Spleen (tissue), 13 donors: ENCODE measurements at places on chromosomes 3 and 15. TPM values are rescaled to one million over a fixed set of nuclear protein-coding genes. Genes with fewer than 3 reads are reported as not detected.

The PLA2G4F gene
- total RNA-seq: not detected

The EOGT gene
- total RNA-seq: 29.2 TPM

The CFAP100 gene
- total RNA-seq: not detected

The HRG gene
- not detected for total RNA-seq

DNA sequence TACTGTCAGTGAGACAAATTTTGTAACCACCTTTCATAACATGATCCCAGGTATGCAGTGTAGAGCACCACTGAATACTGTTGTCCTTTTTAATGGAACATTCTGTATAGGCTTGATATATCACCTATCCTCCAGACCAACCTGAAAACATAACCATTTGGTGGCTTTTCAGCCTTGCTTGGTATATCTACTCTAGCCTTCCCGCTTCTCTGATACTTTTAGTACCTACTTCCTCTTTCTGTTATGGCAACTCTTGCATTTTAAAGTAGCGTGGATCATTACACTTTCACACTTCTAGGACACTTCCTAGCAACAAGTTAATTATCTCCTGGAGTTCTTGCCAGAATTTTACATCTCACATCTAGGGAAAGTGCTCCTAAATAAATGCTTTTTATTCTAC is 226.6 kb upstream of the ROBO1 start:
- H3K27me3 ChIP-seq: no peaks in the 10 kb centered on the region
- H3K36me3 ChIP-seq: no peaks in the 10 kb centered on the region
- no peak overlapping the region for H3K4me3 ChIP-seq
- no peaks in the 10 kb centered on the region for H3K4me1 ChIP-seq

DNA sequence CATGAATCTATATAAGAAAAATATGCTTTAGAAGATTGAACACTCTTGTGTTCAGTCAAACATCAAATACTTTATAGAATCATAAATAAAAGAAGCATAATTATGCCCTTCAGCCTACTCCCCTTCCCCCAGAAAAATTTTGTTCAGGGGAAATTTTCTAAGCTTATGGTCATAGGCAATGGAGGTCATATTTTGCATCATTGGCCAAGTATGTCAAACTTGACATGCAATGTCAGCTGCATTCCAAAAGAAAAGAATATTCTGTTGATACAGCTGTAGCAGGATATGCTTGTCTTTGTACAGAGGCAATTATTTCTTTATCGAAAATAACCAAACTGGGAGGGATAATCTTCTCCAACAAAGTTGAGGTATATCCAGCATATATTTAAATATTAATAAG is 328.2 kb downstream of the ZIC1 start:
- no peak overlapping the region for H3K4me3 ChIP-seq
- no peak for DNase-seq
- no peaks in the 10 kb centered on the region for H3K36me3 ChIP-seq
- no peaks in the 10 kb centered on the region for H3K4me1 ChIP-seq
